ENCODE measurements at places on chromosomes 2 and 18.

DNA sequence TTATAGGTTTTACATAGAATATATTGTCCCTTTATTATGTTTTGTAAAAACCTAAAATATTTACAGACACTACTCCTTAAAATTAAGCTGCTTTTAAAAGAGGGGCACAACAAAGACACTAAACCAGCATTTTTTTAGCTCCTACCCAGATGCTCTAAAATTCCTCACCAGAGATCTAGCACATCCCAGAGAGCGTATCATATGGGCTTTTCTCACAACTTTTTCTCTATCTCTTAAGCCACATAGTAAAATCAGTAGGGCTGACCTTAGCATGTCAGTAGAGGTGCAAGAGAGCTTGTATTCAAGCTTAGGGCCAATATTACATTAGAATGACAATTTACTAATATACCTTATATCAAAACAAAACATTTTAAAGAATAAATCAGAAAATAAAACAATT lies 216.3 kb downstream of the TMX3 start:
- no peak for DNase-seq

- DNase-seq, result no peak
These were observed 48.9 kb downstream of the POLR1A start for GRCh38 chr2:86056590-86057331.

DNA sequence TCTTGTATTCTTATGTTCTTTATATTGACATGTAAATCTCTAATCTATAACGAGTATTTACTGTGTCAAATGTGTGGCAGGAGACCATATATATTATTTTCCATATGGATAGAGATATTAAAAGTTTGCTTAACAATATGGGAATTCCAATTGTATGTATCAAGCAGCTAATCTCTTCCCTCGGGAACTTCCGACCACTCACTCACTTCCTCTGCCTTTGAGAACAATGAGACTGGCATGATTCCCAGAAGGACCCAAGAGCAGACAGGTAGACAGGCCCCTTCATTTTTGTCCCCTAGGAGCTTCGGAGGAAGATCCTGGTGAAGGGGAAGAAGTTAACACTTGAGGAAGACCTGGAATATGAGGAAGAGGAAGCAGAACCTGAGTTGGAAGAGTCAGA lies 24.1 kb downstream of the PLCD4 start:
- DNase-seq, result no peak

- peak; percentile 45 for DNase-seq
These were observed 582.4 kb upstream of the RAB6C start for GRCh38 chr2:129396980-129397599.

GRCh38 chr2:159617646-159618045 lies 1.3 kb upstream of the BAZ2B start:
- no peak for DNase-seq

DNA sequence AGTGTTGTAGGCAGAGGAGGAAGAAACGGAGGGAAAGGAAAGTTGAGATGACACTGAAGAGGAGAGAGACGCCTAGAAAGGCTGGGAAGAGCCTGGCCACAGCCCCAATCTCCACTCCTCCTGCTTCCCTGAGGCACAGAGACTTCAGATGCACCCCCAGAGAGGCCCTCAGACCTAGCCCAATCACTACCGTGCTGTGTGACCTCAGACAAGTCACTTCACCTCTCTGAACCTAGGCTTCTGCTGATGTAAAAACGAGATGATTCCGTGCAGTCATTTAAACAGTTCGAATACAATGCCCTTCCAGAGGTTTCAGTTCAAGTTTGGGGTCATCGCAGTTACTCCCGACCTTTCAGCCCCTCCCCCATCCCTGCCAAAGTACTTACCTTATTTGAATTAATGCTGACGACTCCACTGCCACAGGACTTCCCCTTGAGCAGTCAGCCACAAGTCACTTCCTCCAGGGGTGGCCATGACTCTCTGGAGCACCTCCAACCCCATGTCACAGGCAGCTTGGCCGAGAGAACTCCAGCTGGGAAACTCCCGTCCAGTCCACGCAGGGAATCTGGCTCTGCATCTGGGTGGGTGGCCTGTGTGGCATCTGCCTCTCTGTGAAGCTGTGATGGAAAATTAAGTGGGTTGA lies 105.2 kb upstream of the ID2 start:
- no peak for DNase-seq

Data from iPS DF 6.9 (cell line).